ENCODE measurements at places on chromosomes 11 and 22.

GRCh38 chr11:110955776-110956175 is 243.5 kb upstream of the ARHGAP20 start:
- no peak for DNase-seq

DNA sequence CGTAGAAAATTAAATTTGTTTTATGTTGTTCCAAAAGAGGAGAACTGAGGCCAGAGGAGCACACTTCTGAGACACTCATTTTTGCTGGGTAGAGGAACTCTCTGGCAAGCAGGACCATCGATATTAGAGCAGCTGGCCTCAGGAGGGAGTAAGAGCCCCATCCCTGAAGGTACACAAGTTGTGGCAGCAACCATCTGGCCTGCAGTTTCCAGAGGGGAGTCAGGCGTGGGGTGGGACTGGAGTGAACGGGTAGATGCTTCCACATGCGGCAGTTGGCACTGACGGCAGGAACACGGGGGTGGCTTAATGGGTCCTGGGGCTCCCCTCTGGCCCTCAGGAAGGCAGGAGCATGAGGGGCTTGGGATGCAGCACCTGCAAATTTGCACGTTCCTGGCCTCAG is 13.2 kb upstream of the SSTR3 start:
- DNase-seq: no peak

DNA sequence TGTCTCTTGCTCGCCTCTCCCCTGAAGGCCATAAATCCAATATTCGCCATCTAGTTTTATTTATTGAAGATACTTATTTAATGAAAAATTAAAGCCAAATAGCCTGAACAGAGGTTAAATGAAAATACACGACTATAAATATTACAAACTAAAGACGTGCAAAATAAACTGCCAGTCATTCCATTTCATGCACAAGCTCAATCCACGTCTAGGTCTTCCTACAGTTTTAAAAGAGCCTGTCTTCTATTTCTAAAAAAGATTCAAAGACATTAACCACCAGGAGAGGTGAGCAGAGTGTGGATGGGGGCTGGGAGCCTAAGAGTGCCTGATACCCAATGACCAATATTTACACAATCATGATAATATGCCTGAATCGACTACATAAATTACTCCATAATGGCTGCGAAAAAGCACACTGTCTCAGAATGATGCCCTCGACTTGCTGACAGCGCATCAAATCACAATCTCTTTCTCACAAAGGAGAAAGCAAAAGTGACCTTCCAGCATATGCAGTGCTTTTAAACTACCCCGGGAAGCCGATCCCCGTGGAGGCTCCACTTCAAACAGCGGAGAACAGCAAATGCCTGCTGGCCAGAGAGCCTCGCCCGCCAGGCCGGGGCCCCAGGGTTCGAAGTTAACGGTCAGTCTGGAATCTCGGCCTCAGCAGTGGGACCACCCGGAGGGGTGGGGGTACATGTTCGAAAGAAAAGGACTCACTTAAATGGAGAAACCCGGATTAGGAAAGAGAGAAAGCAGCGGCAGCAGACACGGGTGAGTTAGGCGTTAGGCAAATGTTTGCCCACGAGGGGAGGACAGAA is 1.7 kb downstream of the FCHSD2 start:
- peak; percentile 25 for DNase-seq

GRCh38 chr11:47905358-47906059 is 57.4 kb upstream of the NUP160 start:
- DNase-seq: no peak

GRCh38 chr11:24521601-24522000 is 24.7 kb downstream of the LUZP2 start:
- no peak for DNase-seq

GRCh38 chr11:88420165-88420791 is 82.7 kb upstream of the CTSC start:
- DNase-seq: no peak

DNA sequence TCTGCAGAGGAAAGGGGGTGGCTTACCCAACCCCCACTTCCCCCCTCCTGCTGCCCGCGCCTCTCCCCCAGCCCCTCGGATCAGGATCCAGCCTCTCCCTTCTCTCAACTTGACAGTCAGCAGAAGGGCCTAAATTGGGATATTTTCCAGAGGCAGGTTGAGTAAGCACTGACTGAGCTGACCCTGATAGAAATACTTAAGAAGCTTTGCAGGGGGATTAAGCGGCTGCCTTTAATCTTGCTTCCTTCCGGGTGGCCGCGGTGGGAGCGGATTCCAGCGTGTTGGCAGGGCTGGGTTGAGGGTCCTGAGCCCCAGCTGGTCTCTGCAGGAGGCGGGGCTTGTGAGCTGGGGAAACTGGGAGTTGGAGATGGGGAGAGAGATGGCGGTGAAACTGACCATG is 445.2 kb downstream of the NTM start:
- no peak for DNase-seq

- no peak for DNase-seq
Observed at GRCh38 chr11:92443199-92443598, 218.6 kb downstream of the FAT3 start.

GRCh38 chr11:96863520-96863919 is 473.7 kb downstream of the JRKL start:
- DNase-seq: no peak

DNA sequence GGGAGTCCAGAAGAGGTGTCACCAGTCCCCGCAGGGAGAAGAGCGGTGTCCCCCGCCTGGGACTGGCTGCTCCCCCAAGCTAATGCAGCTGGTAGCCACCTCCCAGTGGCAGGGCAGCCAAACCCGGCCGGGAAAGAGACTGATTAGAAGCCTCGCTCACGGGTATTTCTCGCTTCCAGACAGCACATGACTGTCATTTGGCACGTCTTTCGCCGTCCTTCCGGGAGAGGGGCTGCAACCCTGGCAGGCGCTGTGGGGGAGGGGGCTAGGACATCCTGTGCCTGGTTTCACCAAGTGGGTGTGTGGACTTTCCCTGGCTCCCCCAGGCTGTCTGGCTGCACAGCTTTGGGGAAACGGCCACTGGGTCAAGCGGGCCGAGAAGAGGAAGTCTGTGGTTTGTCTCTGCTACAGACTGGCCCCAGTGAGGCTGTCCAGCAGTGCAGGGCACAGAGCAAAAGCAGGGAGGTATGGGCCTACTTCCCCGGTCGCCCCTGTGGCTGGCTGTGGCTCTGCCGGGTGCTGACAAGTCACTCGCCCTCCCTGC is 3.8 kb downstream of the CD81 start:
- no peak for DNase-seq

GRCh38 chr22:27116312-27117086 is 459.1 kb downstream of the MIAT start:
- peak; percentile 34 for DNase-seq

DNA sequence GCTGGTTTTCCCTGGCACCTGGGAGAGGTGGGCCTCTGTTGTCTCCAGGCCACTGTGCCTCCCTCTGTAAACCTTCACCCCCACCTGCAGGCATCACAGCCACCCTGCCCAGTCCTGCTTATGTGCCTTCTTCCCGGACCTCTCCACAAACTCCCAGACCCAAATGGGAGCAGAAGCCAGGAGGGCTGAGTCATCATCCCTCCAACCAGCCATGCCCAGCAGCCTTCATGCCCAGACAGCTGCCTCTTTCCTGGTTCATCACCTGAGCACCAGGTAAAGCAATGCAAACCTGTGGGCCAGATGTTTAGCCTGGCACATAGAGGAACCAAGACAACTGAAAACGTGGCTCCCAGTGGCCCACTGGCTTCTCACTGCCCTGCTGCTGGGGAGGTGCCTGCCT is 2.1 kb upstream of the TMPRSS4 start:
- DNase-seq: no peak

All from NCI-H1092 (cell line).